ENCODE measurements at places on chromosomes 6 and 20.

DNA sequence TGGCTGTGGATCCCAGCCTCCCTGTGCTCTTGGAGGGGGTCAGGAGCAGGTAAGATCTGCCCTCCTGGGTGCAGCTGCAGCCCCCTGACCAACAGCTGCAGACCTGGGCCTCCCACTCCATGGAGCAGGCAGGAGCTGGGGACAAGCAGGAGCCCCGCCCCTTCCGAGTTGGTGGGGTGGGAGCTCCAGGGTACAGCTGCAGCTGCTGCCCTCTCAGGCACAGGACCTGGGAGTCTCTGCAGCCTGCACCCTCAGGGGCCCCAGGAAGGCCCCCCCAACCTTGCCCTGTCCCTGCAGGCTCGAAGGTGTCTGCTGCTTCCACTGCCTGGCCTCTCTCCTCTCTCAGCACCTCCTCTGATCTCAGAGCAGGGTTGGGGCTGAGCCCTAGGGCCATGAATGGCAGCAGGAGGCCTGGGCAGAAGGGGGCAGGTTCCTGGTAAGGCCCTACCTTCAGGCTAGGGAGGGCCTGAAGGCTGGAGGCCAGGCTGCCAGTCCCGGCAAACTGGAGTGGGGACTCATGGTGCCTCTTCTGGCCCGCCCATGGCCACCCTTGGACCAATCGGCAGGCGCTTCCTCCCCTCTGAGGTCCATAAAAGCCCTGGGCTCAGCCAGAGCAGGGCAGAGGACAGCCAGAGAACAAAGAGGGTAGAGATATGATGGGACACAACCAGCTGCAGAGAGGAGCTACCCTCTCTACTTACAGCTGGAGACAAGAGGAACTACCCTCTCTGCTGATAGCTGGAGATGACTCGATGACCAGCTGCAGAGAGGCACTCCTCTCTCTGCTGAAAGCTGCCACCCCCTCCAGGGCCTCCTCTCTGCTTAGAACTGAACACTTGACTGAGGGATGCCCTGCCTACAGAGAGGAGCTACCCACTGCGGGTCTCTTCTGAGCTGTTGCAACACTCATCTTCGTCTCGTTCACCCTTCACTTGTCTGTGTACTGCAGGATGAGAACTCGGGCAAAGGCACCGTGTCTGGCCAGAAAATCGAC lies 7.8 kb upstream of the PACSIN1 start:
- H3K4me1 ChIP-seq = peaks cover 8% of the 10 kb centered on the region
- no peak for DNase-seq
- H3K27me3 ChIP-seq = no peaks in the 10 kb centered on the region
- H3K27ac ChIP-seq = no peak overlapping the region

GRCh38 chr6:20605581-20605980 lies 71.3 kb downstream of the CDKAL1 start:
- H3K36me3 ChIP-seq = peaks cover 12% of the 10 kb centered on the region
- no peak overlapping the region for H3K4me3 ChIP-seq
- no peak overlapping the region for H3K27ac ChIP-seq
- peaks cover 12% of the 10 kb centered on the region for H3K4me1 ChIP-seq
- no peaks in the 10 kb centered on the region for H3K27me3 ChIP-seq
- DNase-seq = no peak

DNA sequence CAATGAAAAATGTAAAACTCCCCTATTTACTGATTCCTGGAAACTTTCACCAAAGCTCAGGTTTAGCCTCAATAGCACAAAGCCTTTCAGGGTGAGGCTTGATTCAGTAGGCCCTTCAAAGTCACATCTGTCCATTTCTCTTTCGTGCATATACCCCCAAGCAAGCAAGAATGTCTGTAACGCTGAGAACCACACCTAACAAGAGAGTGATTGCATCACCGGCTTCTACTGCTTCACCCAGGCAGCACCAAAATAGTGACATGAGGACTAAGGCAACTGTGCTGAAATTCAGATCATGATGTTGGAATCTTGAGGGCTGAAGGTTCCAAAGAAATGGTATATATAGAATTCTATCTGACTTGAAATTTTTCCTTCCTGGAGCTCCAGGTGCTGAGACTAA lies 26.1 kb downstream of the CGA start:
- no peaks in the 10 kb centered on the region for H3K27me3 ChIP-seq
- H3K36me3 ChIP-seq = no peaks in the 10 kb centered on the region
- no peak for DNase-seq
- no peak overlapping the region for H3K27ac ChIP-seq

DNA sequence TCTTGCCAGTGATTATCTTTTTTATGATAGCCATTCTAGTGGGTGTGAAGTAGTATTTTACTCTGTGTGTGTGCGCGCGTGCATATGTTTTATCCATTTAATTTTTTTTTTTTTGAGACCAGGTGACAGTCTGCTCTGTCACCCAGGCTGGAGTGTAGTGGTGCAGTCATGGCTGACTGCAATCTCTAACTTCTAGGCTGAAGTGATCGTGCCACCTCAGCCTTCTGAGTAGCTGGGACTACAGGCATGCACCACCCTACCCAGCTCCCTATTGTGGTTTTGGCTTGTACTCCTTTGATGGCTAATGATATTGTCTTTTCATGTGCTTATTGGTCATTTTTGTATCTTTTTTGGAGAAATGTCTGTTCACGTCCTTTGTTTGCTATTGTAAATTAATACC lies 33.3 kb downstream of the ITCH start:
- H3K27ac ChIP-seq = no peak overlapping the region
- peaks cover 7% of the 10 kb centered on the region for H3K4me1 ChIP-seq
- H3K36me3 ChIP-seq = peaks cover 36% of the 10 kb centered on the region
- H3K4me3 ChIP-seq = no peak overlapping the region
- no peak for DNase-seq
- H3K27me3 ChIP-seq = no peaks in the 10 kb centered on the region

- no peak overlapping the region for H3K27ac ChIP-seq
- no peaks in the 10 kb centered on the region for H3K4me1 ChIP-seq
- peak; percentile 65 for DNase-seq
- no peaks in the 10 kb centered on the region for H3K36me3 ChIP-seq
These were observed 61.4 kb downstream of the BMP2 start for GRCh38 chr20:6828794-6829423.

DNA sequence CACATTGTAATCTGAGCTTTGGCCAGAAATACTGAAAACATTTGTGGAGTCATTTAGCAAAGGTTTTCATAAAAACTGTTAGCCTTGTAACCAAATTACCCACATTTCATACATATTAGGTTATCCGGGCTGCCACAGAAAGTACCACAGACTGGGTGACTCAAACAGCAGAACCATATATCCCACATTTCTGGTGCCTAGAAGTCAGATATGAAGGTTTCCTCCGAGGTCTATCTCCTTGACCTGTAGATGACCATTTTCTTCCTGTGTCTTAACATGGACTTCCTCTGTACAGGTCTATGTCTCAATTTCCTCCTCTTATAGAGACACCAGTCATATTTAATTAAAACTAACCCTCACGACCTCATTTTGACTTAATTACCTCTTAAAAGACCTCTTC lies 49.5 kb upstream of the SMIM28 start:
- no peak overlapping the region for H3K27ac ChIP-seq
- H3K4me1 ChIP-seq = peaks cover 2% of the 10 kb centered on the region
- peaks cover 15% of the 10 kb centered on the region for H3K36me3 ChIP-seq
- no peaks in the 10 kb centered on the region for H3K27me3 ChIP-seq
- no peak for DNase-seq

- no peaks in the 10 kb centered on the region for H3K36me3 ChIP-seq
- no peak overlapping the region for H3K4me3 ChIP-seq
- H3K4me1 ChIP-seq = no peaks in the 10 kb centered on the region
- DNase-seq = no peak
These were observed 159.5 kb downstream of the SOD2 start for GRCh38 chr6:159533568-159533967.

DNA sequence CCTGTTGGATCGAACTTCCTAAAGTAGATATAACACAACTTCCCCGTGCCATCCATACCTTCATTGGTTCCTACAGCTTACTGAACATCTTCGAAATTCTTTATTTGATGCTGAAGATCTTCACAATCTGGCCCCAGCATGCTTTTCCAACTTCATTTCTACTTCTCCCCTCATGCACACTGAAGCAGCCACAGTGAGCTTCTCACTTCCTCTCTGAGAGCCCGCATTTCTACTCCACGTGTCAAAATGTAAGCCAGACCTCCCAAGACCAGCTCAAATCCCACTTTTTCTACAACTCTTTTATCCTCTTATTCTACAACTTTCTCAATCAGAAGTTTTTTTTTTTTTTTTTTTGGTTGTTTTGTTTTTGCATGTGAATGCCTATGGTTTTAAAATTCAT lies 254.7 kb downstream of the GMPR start:
- peaks cover 29% of the 10 kb centered on the region for H3K4me1 ChIP-seq
- no peak for DNase-seq
- no peak overlapping the region for H3K4me3 ChIP-seq
- peaks cover 3% of the 10 kb centered on the region for H3K36me3 ChIP-seq

DNA sequence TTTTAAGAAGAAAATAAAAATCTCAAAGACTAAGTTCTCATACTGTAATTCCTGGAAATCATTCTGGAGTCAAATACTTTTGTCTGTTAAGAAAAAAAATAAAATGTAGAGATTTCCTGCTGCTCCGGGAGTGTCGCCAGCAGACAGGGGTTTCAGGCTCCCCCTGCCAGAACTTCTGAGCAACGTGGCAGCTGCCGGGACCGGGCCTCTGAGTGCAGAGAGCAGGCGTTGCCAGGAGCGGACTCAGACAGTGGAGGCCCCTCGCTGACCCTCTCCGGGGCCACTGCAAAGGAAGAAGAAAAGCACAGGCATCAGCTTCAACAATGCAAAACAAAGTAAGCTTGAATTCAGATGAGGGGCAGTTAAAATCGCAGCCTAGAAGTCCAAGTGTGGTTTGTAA lies 95.5 kb downstream of the THBS2 start:
- DNase-seq = no peak
- H3K4me3 ChIP-seq = no peak overlapping the region
- H3K4me1 ChIP-seq = peaks cover 13% of the 10 kb centered on the region
- peak overlapping the region; percentile 92 for H3K27ac ChIP-seq
- H3K27me3 ChIP-seq = peaks cover 2% of the 10 kb centered on the region

GRCh38 chr20:59165891-59166709 lies 2.5 kb downstream of the ZNF831 start:
- no peak overlapping the region for H3K4me3 ChIP-seq
- DNase-seq = no peak
- H3K27ac ChIP-seq = no peak overlapping the region
- H3K4me1 ChIP-seq = no peaks in the 10 kb centered on the region
- H3K36me3 ChIP-seq = no peaks in the 10 kb centered on the region

GRCh38 chr20:16364320-16364687 lies 208.9 kb downstream of the KIF16B start:
- no peaks in the 10 kb centered on the region for H3K27me3 ChIP-seq
- H3K4me3 ChIP-seq = no peak overlapping the region
- peaks cover 24% of the 10 kb centered on the region for H3K36me3 ChIP-seq
- H3K27ac ChIP-seq = peak overlapping the region; percentile 41
- H3K4me1 ChIP-seq = peaks cover 21% of the 10 kb centered on the region

DNA sequence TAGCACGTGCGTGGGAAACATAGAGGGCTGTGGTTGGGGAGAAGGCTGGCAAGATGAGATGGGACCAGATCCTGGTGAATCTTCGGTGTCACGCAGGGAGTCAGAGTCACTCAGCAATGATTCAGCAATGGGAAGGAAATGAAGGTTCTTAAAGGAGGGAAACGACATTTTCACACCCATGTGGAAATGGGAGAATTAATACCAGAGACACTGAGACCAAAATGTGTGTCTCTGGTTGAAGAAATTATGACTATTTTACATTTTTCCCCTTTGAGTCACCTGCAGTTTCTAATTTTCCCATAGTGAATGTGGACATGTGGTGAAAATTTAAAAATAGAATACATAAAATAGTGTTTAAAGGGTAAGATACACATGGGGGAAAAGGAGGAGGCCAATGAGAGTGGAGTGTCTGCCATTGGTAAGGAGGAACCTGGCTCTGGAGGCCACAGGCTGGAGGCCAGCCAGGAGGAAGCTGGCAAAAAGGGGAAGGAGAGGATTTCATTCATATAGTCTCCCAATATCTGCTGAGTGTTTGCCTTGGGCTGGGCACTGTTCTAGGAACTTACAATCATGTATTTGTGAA lies 17.5 kb downstream of the NRN1 start:
- H3K4me3 ChIP-seq = no peak overlapping the region
- no peak for DNase-seq
- no peak overlapping the region for H3K27ac ChIP-seq
- no peaks in the 10 kb centered on the region for H3K36me3 ChIP-seq

DNA sequence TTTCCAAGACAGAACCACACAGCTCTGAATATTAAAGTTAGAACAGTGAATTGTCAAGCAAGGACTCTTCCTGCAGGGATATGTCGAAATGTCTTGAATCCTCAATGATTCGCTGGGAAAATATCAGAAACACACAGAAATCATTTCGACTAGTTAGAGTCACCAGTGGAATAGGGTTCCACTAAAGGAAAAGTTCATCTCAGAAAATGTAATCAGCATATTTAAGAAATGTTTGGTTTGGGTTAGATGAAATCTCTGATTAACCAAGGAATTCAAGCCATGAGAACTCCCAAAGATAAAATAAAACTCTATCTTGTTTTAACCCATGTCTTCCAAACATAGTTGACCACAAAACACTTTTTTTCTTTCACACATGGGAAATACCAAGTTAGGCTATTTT lies 621.0 kb upstream of the NRSN1 start:
- no peaks in the 10 kb centered on the region for H3K4me1 ChIP-seq
- H3K36me3 ChIP-seq = no peaks in the 10 kb centered on the region
- no peaks in the 10 kb centered on the region for H3K27me3 ChIP-seq
- DNase-seq = no peak
- no peak overlapping the region for H3K4me3 ChIP-seq

- peak overlapping the region; percentile 94 for H3K27ac ChIP-seq
- H3K4me3 ChIP-seq = peak overlapping the region; percentile 42
- DNase-seq = no peak
- H3K4me1 ChIP-seq = peaks cover 74% of the 10 kb centered on the region
- no peaks in the 10 kb centered on the region for H3K27me3 ChIP-seq
These were observed 8.0 kb downstream of the JAG1 start for GRCh38 chr20:10665791-10666190.

DNA sequence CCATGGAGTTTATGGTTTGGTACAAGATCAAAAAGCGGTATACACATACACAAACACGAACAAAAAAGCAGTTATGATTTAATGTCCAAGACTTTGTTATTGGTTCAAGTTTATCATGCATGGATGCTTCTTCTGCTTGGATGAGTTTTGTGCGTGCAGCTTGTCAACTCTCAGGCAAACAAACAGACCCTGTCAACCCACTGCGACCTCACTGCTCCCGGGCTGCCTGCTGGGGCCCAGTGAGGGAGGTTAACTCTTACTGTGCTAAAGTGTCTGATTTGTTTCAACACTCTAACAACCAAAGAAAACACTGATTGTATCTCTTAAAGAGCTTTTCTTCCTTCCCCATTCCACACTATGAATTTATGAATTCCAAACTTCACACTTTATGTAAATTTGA lies 26.8 kb upstream of the DDR1 start:
- H3K36me3 ChIP-seq = peaks cover 7% of the 10 kb centered on the region
- H3K4me3 ChIP-seq = no peak overlapping the region
- no peaks in the 10 kb centered on the region for H3K27me3 ChIP-seq
- DNase-seq = no peak

DNA sequence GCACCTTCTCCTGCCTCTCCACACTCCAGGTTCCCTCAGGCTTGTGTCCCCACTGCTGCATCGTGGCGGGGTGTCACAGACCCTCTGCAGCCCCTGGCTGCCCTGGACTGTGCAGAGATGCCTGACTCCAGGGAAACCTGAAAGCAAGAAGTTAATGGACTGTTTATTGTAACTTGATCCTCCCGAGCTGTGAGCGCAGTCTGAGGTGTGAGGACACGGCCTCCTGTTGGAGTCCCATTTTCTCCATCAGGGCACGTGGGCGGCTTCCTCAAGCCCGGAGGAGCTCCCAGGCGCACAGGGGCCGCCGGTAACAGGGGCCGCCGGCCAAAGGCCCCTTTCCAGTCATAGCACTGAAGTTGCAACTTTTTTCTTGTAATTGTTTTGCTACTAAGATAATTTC lies 16.9 kb downstream of the RBM38 start:
- no peaks in the 10 kb centered on the region for H3K27me3 ChIP-seq
- peaks cover 8% of the 10 kb centered on the region for H3K4me1 ChIP-seq
- H3K4me3 ChIP-seq = no peak overlapping the region

Data from mesothelial cell of epicardium (in vitro differentiated cells).